Daoy (cell line): ENCODE measurements at places on chromosomes 7 and 10. TPM values are rescaled to one million over a fixed set of nuclear protein-coding genes. Genes with fewer than 3 reads are reported as not detected.

The ATRNL1 gene
- 5.1 and 7.1 TPM in 2 replicates for total RNA-seq

DNA sequence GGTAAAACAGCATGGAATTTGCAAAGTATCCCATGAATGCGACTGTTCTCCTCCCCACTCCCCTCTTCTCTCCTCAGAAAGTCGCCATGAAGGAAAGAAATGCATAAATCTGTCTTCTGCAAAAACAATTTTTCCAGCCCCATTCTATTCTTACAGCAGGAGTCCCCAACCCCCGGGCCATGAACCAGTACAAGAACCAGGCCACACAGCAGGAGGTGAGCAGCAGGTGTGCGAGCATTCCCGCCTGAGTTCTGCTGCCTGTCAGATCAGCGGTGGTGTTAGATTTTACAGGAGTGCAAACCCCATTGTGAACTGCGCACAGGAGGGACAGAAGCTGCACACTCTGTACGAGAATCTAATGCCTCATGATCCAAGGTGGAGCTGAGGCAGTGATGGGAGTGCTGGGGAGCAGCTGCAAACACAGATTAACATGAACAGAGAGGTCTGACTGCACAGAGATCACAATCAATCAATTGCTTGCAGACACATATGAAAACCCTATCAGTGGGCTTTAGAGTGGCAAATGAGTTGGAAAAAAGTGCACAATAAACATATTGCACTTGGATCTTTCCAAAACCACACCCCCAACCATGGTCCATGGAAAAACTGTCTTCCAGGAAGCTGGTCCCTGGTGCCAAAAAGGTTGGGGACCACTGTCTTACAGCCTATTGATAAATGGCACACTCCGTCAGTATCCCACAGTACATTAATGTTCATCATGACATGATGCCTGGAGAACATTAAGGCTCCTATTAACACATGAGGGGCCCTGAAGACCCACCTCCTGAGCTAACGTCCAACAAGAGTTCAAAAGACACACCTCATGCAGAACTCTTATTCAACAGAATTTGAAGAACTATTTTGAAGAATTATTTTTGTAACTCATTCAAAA, 205.0 kb downstream of the PTPRN2 start:
- DNase-seq = no peak

GRCh38 chr10:119176166-119176565, 2.4 kb downstream of the PRDX3 start:
- DNase-seq = no peak

- no peak for DNase-seq
Observed at GRCh38 chr10:110679486-110680272, 35.5 kb downstream of the RBM20 start.
